ENCODE measurements at places on chromosomes 1 and 21.

GRCh38 chr1:41519667-41520066 is 35.2 kb upstream of the EDN2 start:
- DNase-seq = no peak

DNA sequence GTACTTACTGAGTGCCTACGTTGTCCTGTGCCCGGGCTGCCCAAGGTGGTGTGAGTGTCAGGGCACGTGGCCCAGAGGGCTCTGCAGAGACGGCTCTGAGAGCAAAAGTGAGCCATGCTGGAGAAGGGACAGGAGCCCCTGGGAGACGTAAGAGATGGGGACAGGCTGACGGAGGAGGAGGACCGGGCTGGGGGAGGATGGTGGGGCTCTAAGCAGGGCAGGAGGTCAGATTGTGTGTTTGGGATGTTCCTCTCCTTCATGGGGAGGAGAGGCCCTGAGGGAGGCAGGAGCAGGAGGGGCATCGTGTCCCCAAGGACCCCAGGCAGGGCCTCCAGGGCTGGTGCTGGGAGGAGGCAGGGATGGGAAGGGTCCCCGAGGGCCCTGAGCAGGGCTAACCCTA is 158.9 kb downstream of the PCBP3 start:
- DNase-seq = no peak

DNA sequence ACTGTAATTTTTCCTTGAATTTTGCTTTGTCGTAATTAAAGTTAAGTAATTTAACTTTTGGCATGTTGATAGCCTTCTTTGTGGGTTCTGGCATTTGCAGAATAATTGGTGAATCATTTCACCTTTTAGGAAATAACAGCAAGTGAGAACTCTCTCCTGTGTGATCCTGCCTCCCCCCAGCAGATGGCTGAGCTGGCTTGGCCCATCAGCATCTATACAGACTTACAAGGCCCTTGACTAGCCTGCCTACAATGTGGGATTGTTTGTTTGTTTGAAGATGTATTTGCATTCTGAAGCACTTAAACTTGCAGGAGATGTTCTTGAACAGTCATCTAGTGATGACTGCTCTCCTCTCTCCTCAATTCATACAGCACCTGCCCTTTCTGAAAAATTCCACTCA is 55.9 kb downstream of the MACO1 start:
- no peak for DNase-seq

GRCh38 chr1:219324629-219325367 is 151.1 kb downstream of the LYPLAL1 start:
- DNase-seq = no peak

DNA sequence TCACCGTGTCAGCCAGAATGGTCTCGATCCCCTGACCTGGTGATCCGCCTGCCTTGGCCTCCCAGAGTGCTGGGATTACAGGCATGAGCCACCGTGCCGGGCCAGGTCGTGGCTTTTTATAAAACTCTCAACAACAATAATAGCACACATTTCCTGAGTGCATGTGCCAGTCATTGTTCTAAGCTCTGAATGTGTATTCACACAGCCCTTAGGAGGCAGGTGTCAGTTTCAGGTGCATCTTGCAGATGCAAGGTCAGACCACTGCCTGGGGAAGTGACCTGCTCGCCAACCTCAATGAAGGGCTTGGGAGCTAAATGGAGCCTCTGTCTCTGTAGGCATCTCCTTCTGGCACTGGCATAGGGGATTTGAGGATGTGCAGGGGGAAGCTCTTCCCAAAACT is 1.6 kb upstream of the LEFTY2 start:
- no peak for DNase-seq

GRCh38 chr1:243921111-243921510 is 71.1 kb upstream of the AKT3 start:
- no peak for DNase-seq

DNA sequence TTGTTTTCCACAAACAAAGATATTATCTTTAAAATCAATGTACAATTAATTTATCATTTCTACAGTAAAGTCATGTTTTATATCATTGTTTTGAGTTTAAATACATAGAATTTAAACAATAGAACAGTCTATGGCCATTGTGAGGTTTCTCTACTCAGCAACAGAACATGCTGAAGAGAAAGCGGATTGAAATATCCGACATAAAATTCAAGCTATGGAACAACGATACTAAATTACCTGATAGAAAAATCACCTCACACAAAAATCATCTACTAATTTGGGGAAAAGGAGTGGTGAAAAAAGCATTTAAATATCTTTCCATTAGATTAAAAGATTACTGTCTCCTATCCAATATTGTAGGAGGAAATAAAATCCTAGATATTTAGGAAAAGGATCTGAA is 12.6 kb downstream of the CDKN2C start:
- no peak for DNase-seq

GRCh38 chr1:219414250-219414649 is 198.7 kb downstream of the ZC3H11B start:
- DNase-seq = no peak

DNA sequence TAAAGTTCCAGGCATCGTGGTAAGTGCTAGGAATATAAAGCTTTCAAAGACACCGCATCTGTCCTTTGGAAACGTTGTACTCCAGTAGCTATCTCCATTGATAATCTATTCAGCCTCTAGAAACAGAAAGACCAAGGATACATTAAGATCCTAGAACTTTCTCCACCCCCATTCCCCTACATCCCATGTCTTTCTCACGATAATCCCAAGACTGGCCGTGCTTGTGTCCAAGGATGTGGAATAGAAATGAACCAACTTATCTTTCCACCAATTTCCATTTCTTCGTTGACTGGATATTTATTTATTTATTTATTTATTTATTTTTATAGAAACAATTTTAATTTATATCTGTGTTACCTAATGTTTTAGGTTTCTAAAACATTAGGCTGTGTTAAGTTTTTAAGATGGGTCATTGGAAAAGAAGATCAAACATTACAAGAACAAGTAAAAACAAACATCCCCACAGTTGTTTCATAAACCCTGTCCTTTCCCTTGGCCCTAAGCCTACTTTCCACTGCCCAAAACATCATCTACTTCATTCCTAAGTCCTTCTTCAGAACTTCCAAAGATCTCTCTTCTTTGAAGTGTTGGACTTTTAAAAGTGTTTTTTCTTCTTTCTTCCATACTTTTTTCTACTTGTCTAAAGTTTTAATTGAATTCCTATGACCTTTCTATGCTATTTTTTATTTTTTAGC is 39.7 kb downstream of the LRRC8C start:
- no peak for DNase-seq

- DNase-seq = no peak
Measured at GRCh38 chr1:190429141-190429540, 48.5 kb downstream of the BRINP3 start.

All from stimulated activated CD4-positive, alpha-beta T cell treated with anti-CD3 and anti-CD28 coated beads, Interleukin-12 subunit alpha, Interleukin-12 subunit beta, amount 100 ng/mL, for 4 hours (primary cell).